Glomerular endothelial cell (primary cell): ENCODE measurements at places on chromosomes 12 and 14. TPM values are rescaled to one million over a fixed set of nuclear protein-coding genes. Genes with fewer than 3 reads are reported as not detected.

The MUCL1 gene
- not detected in 2 replicates for total RNA-seq

The RND1 gene
- 4.7 and 14.9 TPM in 2 replicates for total RNA-seq

The LTA4H gene
- total RNA-seq = 76.2 and 82.6 TPM in 2 replicates

The NOP9 gene
- 19.3 and 25.6 TPM in 2 replicates for total RNA-seq

The GPR84 gene
- total RNA-seq = not detected in 2 replicates
